ENCODE measurements at places on chromosomes 2 and 18.

DNA sequence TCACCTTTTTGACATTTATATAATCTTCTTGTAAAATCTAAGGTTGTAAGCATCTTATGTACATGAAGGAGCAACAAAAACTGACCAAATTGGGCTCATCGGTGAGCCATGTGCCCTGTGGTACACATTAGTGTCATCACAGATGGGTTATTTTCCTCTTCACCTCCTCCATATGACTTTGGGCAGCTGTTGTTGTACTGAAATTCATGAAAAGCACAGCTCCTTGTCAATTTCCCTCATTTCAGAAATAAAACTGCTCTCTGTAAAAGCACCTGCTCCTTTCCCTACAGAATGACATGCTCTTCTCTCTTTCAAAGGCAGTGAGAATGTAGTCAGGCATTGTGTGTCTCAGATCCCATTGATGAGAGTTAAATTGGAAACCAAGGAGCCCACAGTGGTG lies 42.0 kb downstream of the DTNA start:
- DNase-seq = no peak

GRCh38 chr2:233811732-233812131 lies 33.6 kb downstream of the MROH2A start:
- no peak for DNase-seq

DNA sequence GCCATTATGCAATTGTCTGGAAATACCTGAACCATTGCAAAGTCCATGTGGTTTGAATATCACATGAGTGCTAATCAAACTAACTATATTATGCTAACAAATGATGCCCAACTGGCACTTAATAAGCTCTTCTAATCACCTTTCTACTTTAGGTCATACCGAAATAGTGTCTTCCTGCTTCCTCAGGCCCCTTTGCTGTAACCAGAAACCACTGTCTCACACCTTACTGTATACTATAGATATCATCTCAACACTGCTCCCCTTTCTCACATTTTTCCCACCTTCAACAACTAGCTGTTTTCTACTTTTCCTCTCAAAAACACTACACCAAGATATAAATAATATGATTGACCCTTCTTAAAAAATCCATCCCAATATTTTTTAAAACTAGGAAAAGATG lies 633.9 kb downstream of the BCL11A start:
- DNase-seq = no peak

DNA sequence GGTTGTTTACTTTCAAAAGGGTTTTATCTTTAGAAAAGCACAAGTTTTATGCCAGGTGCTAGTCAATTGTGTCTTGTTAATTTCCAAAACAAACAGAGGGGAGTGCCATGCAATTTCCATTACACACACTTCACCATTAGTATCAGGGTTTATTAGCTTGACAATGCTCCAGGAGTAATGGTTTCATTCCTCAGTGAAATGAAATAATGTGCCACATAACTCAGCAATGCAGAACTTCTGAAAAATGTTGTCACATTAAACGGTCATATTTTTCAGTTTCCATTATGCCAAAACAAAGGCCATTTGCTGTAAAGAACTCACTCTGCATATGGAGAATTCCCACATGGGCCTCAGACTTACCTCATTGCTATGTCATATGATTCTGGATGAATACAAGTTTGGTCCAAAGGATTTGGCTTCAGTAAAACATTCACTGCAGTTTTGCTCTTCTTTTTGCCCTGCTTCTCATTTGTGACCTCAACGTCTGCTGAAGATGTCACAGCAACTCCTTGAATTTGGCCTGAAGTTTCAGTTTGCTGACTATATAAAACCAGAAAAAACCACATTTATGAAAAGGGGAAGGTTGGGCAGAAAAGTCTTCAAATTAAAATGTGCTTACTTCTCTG lies 198.2 kb downstream of the SRBD1 start:
- no peak for DNase-seq

GRCh38 chr18:10950876-10951630 lies 198.3 kb downstream of the PIEZO2 start:
- DNase-seq = no peak

GRCh38 chr2:241036397-241036963 lies 38.1 kb downstream of the SNED1 start:
- DNase-seq = peak; percentile 41

DNA sequence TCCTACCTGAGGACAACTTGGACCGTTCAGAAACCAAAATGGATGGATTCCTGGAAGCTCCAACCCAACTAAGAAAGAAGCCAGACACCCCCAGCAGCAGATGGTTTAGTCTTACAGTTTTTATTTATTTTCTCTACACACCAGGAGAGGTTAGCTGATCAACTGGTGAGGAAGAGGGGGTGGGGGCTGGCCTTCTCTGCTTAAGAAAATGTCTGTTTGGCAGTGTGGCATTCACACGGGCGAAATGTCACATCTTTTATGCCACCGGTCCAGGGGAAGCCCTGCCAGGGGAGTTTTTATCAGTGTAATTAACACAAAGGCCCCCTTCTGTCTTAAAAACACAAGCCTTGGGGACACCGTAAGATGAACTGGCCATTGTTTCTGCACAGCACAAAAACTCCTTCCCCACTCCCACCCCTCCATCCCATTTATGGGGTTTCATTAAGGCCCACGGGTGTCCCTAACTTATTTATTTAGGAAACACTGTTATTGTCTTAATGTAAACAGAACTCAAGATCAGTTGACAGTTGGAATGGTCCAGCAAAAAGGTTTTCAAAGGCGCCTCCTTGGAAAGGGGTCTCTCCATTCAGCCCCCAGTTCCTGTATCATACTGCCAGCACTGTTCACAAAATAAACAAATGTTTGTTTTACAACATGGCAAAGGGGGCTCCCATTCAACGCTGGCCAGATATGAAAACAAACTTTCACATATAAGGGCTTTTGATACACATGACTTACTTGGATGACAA lies 217.0 kb downstream of the C1D start:
- DNase-seq = no peak

DNA sequence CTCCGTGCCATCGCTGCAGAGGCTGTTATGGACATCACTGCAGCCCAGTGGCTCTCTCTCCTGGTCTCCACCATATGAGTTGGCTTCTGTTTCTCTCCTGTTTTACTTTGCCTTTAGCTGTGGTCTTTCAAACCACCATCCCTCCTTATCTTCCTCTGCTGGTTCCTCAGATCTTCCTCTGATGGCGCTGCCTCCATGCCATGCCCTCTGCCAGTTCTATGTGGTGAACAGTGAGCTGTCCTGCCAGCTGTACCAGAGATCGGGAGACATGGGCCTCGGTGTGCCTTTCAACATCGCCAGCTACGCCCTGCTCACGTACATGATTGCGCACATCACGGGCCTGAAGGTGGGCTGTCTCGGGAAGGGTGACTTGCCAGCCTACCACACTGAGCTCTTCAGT lies 13.1 kb downstream of the TYMS start:
- no peak for DNase-seq

GRCh38 chr2:44529448-44529847 lies 167.7 kb downstream of the CAMKMT start:
- no peak for DNase-seq

GRCh38 chr2:199734011-199734410 lies 117.0 kb downstream of the FTCDNL1 start:
- DNase-seq = no peak

GRCh38 chr2:175430236-175430635 lies 248.7 kb upstream of the ATP5MC3 start:
- no peak for DNase-seq

GRCh38 chr2:118565786-118566540 lies 281.5 kb downstream of the EN1 start:
- no peak for DNase-seq

GRCh38 chr18:73895701-73896100 lies 251.9 kb downstream of the FBXO15 start:
- DNase-seq = no peak

DNA sequence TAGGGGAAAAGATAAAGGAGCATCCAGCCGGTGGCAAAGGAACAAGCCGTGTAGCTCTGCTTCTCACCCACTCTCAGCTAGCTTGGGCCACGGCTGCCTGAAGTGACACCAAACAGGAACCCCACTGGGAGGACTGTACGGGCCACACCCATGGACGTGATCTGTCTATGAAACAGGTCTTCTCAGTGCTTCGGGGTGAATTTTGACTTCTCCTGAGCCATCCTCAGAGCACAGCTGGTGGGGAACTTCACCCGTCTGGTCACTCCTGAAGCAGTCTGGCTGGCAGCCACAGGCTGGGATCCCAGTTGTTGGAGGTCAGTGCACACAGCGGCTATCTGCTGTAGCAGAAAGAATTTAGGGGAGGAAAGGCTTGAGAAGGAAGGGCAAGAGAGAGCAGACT lies 223.8 kb downstream of the FAM210A start:
- no peak for DNase-seq

DNA sequence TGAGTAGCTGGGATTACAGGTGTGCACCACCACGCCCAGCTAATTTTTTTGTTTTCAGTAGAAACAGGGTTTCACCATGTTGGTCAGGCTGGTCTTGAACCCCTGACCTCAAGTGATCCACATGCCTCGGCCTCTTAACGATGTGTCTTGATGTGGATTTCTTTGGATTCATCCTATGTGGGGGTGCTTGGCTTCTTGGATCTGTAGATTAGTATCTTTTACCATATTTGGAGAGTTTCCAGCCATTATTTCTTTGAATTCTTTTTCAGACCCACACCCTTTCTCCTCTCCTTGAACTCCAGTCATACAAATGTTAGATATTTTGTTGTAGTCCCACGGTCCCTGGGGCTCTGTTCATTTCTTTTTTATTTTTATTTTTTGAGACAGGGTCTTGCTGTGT lies 6.8 kb upstream of the TOGARAM2 start:
- DNase-seq = no peak

DNA sequence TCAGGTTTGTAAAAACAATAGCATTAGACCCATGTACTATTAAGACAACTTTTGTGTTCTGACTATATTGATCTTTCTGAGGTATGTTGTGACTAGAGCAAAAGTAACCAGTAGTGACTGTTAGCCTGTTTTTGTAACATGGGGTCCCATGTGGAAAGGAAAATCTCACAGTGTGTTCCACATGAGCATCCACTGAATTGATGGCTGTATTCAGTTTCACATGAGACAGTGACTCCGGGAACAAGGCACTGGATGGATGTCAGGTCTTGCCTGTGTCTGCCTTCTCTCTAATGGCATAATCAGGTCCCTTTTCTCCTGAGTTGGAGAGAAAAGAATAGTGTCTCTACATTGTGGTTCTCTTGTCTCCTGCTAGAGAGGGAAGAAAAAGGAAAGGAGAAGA lies 27.5 kb downstream of the TMEM178A start:
- DNase-seq = no peak

DNA sequence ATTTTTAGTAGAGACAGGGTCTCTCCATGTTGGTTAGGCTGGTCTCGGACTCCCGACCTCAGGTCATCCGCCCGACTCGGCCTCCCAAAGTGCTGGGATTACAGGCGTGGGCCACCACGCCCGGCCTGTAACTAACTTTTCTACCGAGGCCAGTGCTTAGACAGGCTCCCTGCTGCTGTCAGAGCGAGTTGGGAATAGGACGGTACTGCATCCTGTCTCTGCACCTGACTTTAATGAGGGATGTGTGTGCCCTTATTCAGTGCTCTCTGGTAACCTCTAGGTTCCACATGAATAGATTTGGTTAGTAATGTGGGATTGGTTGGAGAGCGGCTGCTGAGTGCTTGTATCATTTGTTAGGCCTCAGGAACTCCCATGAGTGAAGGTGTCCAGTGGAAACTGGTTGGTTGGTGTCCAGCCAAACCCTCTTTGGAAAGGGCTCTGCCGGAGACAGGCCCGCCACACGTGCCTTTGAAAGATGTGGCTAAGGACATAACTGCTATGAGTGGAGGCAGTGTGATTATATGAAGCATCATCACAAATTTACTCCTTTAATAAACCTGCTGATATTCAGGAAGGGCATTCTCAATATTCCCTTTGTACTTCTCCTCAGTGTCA lies 36.6 kb downstream of the MYOM1 start:
- no peak for DNase-seq

GRCh38 chr2:227973241-227973640 lies 101.8 kb downstream of the DAW1 start:
- no peak for DNase-seq

- no peak for DNase-seq
These were observed 26.6 kb downstream of the HS1BP3 start for GRCh38 chr2:20624156-20624883.

DNA sequence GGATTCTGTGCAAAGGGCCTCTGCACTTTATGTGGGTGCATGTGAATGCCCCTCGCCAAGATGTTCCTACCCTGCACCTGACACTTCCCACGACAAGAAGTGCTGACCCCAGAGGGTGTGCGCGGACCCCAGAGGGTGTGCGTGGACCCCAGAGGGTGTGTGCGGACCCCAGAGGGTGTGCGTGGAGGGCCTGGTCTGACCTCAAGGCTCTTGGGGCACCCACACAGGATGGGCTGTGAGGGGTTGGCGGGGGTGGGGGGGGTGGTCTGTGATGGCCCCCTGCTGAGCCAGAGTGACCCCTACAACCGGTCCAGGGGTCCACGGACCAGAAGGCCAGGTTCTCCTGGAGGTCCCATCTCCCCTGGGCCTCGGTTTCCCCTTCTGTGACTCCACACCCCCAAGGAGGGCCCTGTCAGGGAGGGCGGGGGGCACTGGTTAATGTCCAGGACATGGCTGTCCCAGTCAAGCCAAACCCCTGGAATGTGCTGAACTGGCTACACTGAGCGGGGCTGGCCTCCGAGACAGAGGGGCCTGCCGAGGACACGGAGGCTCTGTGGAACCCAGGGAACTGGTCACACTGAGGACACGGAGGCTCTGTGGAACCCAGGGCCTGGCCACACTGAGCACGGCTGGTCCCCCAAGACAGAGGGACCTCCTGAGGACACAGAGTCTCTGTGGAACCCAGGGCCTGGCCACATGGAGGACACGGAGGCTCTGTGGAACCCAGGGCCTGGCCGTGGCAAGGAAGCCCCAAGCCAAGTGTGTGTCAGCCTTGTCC lies 3.1 kb downstream of the NEU4 start:
- DNase-seq = no peak

DNA sequence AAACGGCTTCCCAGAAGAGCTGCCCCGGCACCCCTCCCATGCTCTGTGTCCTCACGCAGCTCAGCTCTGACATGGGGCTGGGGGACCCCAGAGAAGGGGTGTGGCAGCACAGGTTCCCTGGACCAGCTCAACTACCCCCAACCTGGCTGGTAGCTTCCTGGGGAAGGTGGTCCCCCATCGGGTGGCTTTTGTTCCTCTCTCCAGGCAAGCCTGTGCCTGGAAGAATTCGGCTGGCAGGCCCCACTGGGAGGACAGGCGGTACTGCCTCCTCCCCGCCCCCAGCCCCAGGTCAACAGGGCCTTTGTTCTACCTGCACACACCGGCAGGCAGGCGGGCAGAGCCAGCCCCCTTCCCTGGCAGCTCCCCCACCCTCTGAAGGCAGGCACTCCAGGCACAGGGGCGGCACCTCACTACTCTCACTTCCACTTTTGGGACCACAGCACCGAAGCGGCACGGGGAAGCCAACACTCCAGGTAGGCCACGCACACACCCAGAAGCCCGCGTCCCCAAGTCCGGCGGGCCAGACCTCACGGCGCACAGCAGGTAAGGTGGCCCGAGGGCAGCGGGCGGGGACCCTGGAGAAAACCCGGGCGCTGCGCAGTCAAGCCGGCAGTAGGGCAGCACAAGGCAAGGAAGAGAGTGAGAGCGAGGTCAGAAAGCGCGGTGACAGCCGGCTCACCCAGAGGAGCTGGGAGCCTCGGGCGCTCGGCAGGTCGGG lies 1.3 kb downstream of the HS6ST1 start:
- no peak for DNase-seq

- no peak for DNase-seq
These were observed 17.7 kb downstream of the SLC30A3 start for GRCh38 chr2:27245116-27245515.

Measured in effector memory CD8-positive, alpha-beta T cell (primary cell).